ENCODE measurements at places on chromosomes 11 and 22. TPM values are rescaled to one million over a fixed set of nuclear protein-coding genes. Genes with fewer than 3 reads are reported as not detected.
A peak's percentile ranks its signal among the peaks of the same experiment; 100 is the strongest.

SLC25A22 gene
- 7.3 TPM for total RNA-seq

NTM gene
- total RNA-seq = 51.7 TPM

SCN2B gene
- 1.8 TPM for total RNA-seq

DDIAS gene
- total RNA-seq = 1.3 TPM

MRGPRD gene
- total RNA-seq = not detected

NXPE4 gene
- not detected for total RNA-seq

TECTA gene
- total RNA-seq = 0.16 TPM

LRRC55 gene
- total RNA-seq = not detected

OR4A15 gene
- total RNA-seq = not detected

CLCF1 gene
- 8.3 TPM for total RNA-seq

CNTN5 gene
- total RNA-seq = not detected

TMEM25 gene
- 17.6 TPM for total RNA-seq

GRCh38 chr11:122882189-122882856 lies at the start of gene JHY:
TSS of gene JHY (plus strand) at chr11:122882759. CDS start at chr11:122885850, 3,091 bp downstream.
- no peak for DNase-seq

DNA sequence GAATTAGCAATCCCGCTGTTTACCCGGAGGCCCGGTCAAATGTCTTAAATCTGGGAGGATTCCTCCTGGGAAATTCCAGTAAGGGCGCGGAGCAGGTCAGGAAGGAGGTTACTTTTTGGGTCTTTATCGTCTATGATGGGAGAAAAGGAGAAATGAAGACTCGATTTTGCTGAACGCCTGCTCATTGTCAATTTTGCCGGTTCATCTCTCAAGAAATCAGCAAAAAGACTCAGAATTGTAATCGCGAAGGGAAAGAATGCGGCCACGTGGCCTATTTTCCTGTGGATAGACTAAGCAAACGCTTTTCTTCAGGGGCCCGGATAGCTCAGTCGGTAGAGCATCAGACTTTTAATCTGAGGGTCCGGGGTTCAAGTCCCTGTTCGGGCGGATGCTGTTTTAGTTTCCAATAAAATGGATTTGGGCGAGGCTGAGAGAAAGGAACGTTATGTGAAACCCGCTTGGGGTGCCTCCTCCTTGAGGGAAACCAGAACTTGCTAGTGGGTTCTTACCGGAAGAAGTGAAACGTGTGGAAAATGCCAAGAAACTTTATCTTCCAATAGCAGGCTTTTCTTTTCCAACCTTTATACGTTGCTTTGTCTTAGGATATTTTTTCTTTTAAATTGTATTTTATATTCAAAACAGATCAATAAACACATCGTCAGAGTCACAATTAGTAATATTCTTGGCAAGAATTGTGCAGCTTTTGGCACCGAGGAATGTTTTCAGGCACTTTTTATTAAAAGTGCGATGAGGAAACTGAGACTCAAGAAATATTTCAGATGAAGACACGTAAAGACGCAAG lies 45.0 kb downstream of the OR4D9 start:
- peak; percentile 81 for DNase-seq

- no peak for DNase-seq
Measured at GRCh38 chr11:17508791-17509190, 32.1 kb upstream of the ABCC8 start.

DNA sequence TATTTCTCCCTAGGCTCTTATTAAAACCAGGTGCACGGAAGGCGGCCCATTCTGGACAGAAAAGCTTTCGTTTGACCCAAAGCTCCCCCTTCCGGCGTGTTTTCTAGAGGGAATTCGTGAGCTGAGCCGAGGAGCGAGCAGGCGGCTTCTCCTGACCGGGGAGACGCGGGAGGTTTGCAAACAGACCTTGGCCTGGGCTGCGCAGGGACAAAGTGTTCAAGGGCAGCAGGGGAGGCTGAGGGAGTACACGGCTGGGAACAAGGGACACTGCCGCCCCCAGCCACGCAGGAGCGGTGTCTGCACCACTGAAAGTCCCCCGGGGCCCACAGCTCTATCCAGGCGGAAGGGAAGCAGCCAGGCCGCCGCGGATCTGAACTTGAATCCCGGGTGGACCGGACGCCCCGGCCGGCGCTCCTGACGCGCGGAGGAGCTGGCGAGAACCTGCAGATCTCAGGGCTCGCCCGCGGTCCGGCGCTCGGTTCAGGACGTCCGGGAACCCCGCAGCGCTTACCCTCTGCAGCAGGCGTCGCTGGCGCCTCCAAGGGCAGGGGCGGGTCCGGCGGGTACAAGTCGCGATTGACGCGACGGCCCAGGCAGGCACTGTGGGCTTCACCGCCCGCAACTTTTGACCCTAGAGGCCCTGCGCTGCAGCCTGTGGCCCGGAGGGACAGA lies 101.9 kb downstream of the WT1 start:
- peak; percentile 21 for DNase-seq

GRCh38 chr22:41110968-41111367 lies 18.6 kb downstream of the EP300 start:
- no peak for DNase-seq

DNA sequence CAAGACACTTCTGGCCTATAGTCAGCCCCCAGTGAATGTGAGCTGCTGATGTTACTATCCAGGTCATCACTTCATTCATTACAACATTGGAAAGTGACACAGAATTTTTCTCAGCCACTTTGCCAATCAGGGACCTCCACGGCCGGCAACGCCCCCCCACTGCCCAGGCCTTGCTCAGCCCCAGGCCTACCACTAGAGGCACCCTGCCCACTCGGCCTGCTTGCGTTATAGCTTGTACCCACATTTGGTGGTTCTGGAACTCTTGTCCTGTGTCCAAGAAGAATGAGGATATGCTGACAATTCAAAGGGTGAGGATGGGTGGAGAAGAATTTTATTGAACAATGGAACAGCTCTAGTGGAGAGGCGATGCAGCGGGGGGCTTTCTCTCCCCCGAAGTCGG lies 96.2 kb downstream of the TSPAN18 start:
- no peak for DNase-seq

- DNase-seq = no peak
Measured at GRCh38 chr22:27624705-27625104, 176.9 kb downstream of the MN1 start.

DNA sequence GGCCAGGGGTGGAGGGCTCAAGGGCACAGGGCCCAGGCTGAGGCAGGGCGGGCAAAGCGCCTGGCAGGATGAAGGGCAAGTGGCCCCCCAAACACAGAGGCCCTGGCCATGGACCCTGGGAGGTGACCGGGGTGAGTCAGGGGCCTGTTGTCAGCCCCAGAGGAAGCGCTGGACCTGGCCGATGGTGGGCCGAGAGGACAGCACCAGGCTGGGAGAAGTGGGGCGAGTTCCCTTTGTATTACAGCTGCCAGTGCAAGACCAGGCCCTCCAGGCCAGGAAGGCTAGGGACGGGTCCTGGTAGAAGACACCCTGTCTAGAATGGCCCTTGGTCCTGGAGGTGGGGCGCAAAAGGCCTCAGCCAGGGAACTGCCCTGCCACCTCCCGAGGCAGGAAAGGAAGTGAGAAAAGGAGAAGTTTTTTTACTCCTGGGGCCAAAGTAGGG lies 12.8 kb downstream of the CXCR5 start:
- DNase-seq = no peak

DNA sequence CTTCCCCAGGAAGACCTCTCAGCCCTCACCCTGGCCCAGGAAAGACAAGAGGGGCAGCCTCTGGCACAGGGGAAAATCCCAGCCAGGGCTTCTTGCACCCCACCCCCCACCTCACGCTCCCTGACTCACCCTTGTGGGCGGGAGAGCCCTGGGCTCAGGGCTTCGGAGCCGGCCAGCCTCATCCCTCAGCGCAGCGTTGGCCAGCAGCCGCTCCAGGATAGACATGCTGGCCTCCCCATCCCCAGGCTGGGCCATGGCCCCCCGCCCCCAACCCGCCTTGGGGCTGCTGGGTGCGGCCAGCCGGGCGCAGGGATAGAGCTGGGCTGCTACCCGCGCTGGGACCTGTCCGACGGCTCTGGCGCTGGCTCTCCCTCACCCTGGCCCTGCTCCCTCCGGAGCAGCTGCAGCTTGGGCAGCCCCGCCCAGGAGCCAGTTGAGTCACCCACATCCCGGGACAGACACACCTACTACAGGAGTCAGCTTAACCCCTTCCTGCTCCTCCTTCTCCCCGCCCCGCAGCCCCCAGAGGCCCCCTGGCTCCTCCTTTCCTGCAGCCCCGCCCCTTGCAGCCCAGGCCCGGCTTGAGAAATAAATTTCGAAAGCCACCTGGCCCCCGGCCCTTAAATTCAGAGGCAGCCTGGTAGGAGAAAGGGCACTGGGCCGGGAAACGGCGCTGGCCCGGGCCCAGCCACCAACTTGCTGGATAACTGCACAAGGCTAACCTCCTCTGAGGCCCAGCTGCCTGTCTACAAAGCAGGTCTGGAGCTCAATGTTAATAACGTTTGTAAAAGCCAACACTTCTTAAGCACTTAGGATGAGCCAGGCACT lies 13.4 kb downstream of the TNKS1BP1 start:
- peak; percentile 96 for DNase-seq

- no peak for DNase-seq
Measured at GRCh38 chr11:17001806-17002205, 12.4 kb downstream of the PLEKHA7 start.

- DNase-seq = peak; percentile 93
Measured at GRCh38 chr11:59776210-59777066, 21.3 kb downstream of the STX3 start.

DNA sequence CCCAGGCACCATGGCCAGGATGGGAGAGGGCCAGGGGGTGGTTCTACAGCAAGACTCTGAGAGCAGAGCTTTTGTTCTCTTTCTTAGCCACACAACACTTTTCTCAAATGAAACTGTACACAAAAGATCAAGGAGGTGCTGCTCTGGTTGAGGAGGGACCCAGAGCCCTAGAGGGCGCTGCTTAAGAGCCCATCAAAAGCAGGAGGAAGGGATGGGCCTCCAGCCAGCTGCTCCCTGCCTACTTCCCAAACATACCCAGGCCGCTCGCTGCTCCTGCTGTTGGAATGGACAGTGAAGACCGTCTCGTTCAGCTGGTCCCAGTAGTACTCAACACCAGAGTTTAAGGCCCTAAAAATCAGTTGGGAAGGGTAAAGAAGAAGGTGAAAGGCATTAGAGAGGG lies 18.4 kb upstream of the CHRM4 start:
- no peak for DNase-seq

DNA sequence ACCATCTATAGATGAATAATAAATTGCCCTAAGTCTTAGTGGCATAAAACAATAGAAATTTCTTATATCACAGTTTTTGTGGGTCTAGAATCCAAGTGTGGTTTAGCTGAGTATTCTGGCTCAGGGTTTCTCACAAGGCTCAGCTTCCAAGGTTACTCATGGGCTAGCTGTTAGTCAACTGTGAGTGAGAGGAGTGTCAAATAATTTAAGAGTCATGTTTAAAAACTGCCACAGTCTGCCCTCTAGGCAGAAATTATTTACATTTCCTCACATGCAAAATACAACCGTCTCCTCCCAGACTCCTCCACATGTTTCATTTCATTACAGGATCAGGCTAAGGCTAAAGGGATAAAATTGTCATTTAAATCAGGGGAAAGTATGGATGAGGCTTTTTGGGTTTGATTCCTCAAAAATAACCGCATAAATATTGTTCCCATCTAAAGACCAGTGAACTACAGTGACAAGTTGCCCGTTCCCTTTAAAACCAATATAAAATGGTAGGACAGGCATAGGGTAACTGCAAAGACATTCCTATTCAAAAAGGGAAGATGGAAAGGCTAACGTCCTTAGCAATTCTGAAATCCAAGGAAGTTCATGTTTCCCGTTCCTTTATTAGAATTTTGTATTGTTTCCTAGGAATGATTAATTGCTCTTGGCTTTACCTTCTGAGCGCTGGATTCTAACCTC lies 324.3 kb downstream of the DYNC2H1 start:
- peak; percentile 85 for DNase-seq

- DNase-seq = no peak
Measured at GRCh38 chr22:46229701-46230100, 20.4 kb downstream of the CDPF1 start.

DNA sequence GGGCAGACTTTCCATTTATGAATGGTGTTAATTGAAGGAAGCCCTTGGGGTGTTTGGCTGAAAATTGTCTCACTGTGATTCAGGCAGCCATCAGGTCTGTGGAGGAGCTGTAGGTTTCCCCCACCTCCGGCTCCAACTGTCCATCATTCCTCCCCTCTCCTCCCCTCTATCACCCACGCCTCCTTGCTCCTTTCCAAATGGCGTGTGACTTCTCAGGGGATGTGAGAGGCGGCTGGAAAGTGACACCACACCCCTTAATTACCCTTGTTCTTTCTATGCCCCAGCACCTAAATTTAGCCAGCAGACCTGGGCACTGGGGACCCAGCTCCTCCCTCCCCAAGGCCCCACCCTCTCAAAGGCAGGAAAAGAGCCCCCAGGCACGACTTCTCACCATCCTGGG lies 38.1 kb upstream of the SYT7 start:
- DNase-seq = no peak

DNA sequence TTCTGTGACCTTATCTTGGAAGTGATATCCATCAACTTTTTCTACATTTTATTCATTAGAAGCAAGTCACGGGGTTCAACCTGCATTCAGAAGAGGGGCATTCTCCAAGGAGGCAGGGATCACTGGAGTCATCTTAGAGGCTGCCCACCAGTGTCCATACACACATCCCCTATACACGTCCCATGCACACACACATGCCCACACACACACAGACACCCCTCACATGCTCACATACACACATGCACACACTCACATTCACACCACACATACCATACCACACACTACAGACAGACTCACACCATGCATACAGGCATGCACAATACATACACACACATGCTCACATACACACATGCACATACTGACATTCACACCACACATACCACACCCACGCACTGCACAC lies 884.7 kb downstream of the TBC1D22A start:
- no peak for DNase-seq

DNA sequence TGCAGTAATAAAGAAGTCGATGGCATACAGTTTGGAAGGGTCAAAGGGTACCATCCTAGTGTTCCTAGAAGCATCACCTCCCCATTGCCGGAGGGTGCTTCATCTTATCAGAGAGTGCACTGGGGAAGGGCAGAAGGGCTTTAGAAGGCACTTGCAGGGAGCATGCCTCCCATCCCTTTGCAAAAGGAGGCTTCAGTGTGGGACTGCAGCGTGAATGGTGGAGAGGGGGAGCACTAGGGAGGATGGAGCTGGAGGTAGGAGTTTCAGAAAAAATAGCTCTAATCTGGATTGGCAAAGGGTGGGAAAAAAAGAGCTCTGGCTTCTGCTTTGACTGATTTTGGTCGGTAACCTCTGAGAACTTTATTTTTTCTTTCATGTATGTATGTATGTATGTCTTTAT lies 5.0 kb downstream of the NTM start:
- DNase-seq = no peak

GRCh38 chr11:123018702-123019101 lies 37.1 kb upstream of the BSX start:
- DNase-seq = no peak

GRCh38 chr11:46293641-46294103 lies 16.2 kb downstream of the CREB3L1 start:
- DNase-seq = no peak

DNA sequence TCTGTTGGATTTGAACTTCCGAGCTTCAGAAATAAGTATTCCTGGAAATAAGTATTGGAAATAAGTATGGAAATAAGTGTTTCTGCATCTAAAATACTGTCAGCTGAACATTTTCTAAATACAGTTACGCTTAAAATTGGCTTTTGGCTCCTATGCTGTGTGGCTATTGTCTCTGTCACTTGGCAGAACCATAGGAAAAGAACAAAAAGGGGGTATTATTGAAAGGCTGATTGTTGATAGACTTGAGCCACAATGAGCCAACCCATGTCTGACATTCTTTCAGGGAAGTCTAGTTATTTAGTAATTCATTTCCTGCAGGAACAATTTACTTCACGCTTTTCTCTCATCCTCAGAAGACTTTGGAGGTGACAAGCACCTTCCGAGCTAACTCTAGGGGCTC lies 32.5 kb upstream of the LARGE1 start:
- DNase-seq = no peak

- no peak for DNase-seq
Measured at GRCh38 chr11:100192181-100192580, 494.9 kb upstream of the ARHGAP42 start.
